ENCODE measurements at places on chromosomes 6 and 20.

DNA sequence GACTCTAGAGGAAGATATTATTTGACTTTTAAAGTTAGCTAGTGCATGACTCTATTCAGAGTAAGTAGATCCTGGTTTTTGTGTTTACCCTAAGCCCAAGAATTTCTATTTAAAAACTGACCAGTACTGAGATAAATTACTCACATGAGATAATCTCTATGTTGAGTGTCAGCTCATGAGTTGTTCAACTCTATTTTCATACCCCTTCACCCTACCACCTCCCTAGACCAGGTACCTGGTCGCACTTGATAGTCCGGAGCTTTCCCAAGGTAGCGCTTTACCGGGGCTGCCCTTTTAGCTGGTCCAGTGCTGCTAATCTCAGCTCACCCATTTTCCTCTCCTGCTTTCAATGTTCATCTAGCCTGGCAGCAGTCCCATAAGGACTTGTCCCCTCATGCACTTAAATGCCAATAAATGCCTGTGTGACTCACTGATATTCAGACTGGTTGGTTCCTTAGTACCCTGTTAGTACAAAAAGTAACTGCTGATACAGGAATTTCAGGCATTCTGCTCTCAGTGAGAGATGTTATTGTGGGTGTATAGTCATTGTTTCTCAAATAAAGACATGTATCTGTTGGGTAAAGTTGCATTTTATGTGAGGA lies 503.9 kb downstream of the ADGRB3 start:
- no peak for DNase-seq

DNA sequence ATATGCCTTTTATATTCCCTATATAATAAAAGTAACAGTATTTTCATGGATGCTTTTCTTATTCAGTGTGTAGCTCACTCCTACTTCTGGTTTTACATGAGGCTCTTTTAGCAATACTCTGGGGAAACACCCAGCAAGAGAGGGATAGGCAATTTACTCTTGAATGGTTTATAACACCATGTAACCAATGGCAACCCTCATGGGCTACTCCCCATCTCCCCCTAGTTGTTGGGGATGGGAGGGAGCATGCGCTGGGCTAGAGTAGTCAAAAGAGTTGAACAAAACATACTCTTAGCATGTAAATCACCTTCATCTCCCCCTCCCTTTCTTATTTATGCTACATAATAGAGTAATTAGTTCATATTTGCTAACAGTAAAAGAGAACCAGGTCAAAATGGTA lies 140.1 kb upstream of the LRFN2 start:
- DNase-seq, result no peak

DNA sequence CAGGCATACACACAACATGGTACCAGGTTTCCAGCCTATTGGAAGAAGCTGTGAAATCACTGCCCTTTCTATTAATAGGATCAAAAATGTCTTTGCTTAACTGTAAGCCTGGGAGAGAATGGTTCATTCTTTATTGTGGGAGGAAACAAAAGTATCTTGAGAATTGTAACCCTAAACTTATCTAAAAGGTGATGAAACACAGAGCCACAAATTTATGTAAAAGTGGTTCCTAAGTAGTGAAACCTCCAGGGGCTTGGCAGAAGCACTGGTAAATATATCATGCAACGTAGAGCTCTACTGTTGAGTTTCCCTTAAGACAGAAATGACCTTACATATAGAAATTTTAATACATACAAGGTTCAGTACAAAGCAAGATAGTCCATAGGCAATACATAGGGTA lies 17.2 kb upstream of the NOX3 start:
- DNase-seq, result no peak

GRCh38 chr6:169255643-169256042 lies 2.0 kb upstream of the THBS2 start:
- DNase-seq, result no peak

- DNase-seq, result no peak
Observed at GRCh38 chr20:63281742-63282665, 9.4 kb downstream of the ARFGAP1 start.

- no peak for DNase-seq
Observed at GRCh38 chr20:56316051-56316450, 42.7 kb upstream of the FAM210B start.

Measured in B cell (primary cell).